ENCODE measurements at places on chromosomes 2 and 18.

GRCh38 chr18:76405681-76406356 is 89.2 kb downstream of the ZNF516 start:
- DNase-seq = no peak

- DNase-seq = no peak
Observed at GRCh38 chr2:112680666-112681101, 34.9 kb downstream of the SLC20A1 start.

- no peak for DNase-seq
Observed at GRCh38 chr2:16034151-16034974, 94.0 kb downstream of the MYCN start.

- no peak for DNase-seq
Observed at GRCh38 chr2:113342650-113343049, 63.9 kb upstream of the PAX8 start.

DNA sequence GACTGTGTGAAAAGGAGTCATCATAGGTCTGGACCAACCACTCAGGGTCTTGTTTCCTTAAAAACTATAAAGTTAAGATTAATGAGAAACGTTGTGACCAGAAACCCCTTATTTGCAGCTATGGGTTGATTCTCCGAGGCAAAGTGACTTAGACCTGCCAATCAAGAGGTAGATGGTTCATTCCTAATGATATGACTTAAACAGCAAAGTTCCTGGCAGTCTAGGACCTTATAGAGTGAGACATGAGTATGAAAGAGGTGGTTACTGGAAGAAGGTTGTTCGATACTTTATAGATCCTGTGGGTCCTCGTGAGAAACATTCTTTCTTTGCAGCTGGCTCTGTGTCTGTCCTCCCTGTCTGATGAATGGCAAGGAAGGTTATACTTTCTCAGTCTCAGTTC is 8.0 kb downstream of the SFXN5 start:
- DNase-seq = no peak

GRCh38 chr2:153059338-153060052 is 341.1 kb downstream of the ARL6IP6 start:
- no peak for DNase-seq

GRCh38 chr2:193240752-193241151 is 1046.0 kb upstream of the TMEFF2 start:
- DNase-seq = no peak

- no peak for DNase-seq
Observed at GRCh38 chr2:99648178-99648844, 158.5 kb upstream of the REV1 start.

DNA sequence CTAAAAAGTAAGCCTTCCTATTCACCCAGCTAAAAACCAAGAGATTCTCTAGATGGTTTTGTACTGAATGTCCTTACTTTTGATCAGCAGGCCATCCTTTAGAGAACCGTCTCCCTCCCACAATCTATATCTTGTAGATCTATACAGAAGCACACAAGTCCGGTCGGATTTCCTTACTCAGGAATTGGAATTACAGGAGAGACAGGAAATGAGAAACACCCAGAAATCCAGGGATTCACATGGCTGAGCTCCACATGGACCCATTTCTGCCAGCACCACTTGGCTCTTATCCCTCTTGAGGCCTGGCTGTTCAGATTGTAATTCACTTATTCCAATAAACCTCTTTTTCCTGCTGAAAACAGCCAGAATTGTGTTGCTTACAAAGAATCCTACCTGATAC is 4.5 kb downstream of the OLA1 start:
- no peak for DNase-seq

GRCh38 chr2:144265654-144266053 is 254.3 kb downstream of the ZEB2 start:
- no peak for DNase-seq

- DNase-seq = no peak
Observed at GRCh38 chr18:12744103-12744502, 41.3 kb downstream of the PSMG2 start.

DNA sequence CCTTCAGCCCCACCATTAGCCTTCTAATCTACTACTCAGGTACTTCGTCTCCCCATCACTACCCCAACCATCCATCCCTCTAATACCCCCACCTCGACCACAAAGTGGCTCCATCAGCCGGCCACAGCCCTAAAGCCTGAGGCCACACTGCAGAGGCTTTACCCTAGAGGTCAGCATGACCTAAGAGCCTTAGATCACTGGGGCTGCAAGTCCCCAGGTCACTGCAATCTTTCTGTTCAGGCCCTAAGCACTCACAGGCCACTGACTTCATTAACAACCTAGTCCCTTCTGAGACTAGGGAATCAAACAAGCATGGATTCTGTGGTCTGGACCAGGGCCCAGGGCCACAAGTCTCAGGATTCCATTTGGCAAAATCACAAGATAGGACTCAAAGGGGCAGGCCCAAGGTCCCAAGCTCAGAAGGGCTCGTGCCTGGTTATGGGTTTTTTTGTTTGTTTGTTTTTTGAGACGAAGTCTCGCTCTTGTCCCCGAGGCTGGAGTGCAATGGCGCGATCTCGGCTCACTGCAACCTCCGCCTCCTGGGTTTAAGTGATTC is 37.0 kb upstream of the PKDCC start:
- DNase-seq = no peak

- DNase-seq = no peak
Observed at GRCh38 chr2:28510184-28510583, 14.3 kb downstream of the PLB1 start.
